ENCODE measurements at places on chromosomes 1 and 21.
A peak's percentile ranks its signal among the peaks of the same experiment; 100 is the strongest.

DNA sequence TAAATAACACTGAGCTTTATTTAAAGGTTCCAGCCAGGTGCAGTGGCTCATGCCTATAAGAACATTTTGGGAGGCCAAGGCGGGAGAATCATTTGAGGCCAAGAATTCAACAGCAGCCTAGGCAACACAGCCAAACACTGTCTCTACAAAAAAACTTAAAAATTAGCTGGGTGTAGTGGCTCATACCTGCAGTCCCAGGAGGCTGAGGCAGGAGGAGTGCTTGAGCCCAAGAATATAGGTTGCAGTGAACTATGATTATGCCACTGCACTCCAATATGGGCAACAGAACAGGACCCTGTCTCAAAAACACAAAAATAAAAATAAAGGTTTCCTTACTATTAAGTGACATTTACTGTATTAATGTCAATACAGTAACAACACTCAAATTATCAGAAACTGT, 2.1 kb downstream of the TAF12 start:
- no peak for DNase-seq

DNA sequence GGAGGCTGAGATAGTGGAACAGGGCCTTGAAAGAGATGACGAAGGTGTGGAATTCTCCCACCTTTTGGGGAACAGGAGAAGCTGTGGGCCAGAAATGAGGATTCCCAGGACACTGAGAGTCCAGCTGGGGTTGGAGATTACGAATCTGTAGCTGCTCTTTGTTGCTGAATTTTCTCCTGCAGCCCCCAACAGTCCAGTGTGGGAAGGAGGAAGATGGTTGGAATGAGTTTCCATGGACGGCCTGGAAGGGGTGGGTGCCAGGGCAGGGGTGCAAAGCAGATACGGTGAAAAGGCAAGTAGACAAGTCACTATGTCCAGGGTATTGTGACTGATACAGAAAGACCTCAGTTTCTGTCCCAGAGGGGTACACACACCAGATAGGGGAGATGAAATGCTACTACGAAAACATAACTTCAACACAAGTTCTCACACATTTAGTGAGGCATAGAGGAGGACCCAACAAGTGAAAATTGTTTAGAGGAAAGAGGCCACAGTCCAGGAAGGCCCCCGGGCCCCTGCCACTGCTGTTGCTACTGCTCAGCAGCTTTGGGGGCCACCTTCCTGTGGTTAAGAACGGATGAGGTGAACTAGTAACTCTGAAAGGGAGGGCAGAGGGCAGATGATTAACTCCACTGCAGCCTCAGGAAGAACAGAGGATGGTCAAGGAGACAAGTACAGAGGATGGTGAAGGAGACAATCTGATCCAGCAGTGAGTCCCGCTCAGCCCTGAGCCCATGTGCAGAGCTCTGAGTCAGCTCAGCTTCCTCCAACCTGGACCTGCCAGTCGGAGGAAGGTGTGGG, 7.3 kb downstream of the CD244 start:
- DNase-seq, result no peak

DNA sequence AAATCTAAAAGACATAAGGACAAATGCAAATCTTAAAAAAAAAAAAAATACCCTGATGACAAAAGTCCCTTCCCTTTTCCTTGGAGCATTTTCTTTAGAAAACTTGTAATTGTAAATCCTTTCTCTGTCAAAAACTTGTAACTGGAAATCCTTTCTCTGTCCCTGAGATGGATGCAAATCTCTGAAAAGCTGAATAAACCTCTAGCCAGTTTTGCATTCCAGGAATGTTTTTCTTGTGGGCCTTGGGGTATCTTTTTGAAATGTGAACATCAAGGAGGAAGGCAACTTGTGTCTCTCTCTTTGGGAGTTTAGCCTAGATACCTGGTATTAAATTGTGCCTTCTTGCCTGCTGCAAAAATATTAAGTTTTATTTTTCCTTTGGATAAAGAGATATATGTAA, 305.3 kb downstream of the KCNT2 start:
- DNase-seq, result no peak

- no peak for DNase-seq
Observed at GRCh38 chr1:119225831-119226230, 85.4 kb upstream of the WARS2 start.

- no peak for DNase-seq
Observed at GRCh38 chr1:226548256-226549093, at the start of gene STUM. Gene STUM (plus strand): TSS chr1:226548764. CDS start chr1:226548905, 141 bp downstream.

GRCh38 chr1:151384584-151384983, 12.1 kb upstream of the SELENBP1 start:
- no peak for DNase-seq

GRCh38 chr21:45074048-45074817, at the start of gene ADARB1:
Gene ADARB1 (plus strand): TSS chr21:45074580. CDS start chr21:45171657, 97,077 bp downstream.
- no peak for DNase-seq

DNA sequence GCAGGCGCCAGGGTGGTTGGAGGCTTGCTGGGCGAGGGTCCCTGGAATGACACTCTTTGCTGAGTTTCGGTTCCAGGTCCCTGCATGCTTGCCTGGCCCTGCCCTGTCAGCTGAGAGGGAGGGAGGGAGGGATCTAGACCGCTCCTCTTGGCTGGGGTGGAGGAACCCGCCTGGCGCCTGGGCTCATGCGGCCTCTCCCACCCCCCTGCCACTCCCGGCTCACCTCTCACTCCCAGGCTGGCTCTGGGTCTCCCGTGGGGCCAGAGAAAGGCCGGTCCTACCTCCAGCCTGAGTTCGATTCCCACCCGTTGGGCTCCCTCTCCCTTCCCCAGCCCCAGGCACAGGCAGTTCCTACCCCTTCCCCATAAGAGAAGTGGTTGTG, 19.0 kb upstream of the IFNLR1 start:
- no peak for DNase-seq

GRCh38 chr1:115430441-115431158, 92.6 kb upstream of the NGF start:
- peak; percentile 84 for DNase-seq

GRCh38 chr1:161994175-161994668, 29.4 kb downstream of the OLFML2B start:
- DNase-seq, result no peak

All from AG04449 (cell line).